ENCODE measurements at places on chromosomes 6 and 20. TPM values are rescaled to one million over a fixed set of nuclear protein-coding genes. Genes with fewer than 3 reads are reported as not detected.

Gene SASH1
- not detected for total RNA-seq

Gene RAD21L1
- 0.48 TPM for total RNA-seq

Gene CCN6
- not detected for total RNA-seq

Gene BICRAL
- 28.3 TPM for total RNA-seq

Gene ARMH2
- 2.2 TPM for total RNA-seq

Gene SEL1L2
- total RNA-seq, result not detected

Gene HEY2
- 0.11 TPM for total RNA-seq

Gene MRAP2
- total RNA-seq, result not detected

Gene SAMD3
- total RNA-seq, result 51.0 TPM

Gene CEP57L1
- 20.5 TPM for total RNA-seq

DNA sequence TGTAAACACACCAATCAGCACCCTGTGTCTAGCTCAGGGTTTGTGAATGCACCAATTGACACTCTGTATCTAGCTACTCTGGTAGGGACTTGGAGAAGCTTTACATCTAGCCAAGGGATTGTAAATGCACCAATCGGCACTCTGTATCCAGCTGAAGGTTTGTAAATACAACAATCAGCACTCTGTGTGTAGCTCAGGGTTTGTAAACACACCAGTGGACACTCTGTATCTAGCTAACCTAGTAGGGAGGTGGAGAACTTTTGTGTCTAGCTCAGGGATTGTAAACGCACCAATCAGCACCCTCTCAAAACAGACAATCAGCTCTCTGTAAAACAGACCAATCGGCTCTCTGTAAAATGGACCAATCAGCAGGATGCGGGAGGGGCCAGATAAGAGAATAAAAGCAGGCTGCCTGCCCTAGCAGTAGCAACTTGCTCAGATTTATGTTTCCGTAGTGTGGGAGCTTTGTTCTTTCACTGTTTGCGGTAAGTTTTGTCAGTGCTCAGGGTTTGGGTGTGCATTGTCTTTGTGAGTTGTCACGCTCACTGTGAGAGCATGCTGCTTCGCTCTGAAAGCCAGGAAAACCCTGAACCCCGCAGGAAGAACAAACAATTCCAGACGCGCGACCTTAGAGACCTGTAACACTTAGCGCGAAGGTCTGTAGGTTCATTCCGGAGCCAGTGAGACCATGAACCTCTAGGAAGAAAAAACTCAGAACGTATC is 37.0 kb downstream of the RIOK1 start:
- no peak for DNase-seq
- peaks cover 1% of the 10 kb centered on the region for H3K36me3 ChIP-seq
- peaks cover 3% of the 10 kb centered on the region for H3K4me1 ChIP-seq
- H3K27me3 ChIP-seq, result peaks cover 4% of the 10 kb centered on the region

- peaks cover 36% of the 10 kb centered on the region for H3K4me1 ChIP-seq
- peaks cover 78% of the 10 kb centered on the region for H3K27me3 ChIP-seq
- peak overlapping the region; percentile 51 for H3K27ac ChIP-seq
- DNase-seq, result no peak
- H3K4me3 ChIP-seq, result peak overlapping the region; percentile 83
These were observed 4.7 kb downstream of the LINC00237 start for GRCh38 chr20:21101453-21101931.

DNA sequence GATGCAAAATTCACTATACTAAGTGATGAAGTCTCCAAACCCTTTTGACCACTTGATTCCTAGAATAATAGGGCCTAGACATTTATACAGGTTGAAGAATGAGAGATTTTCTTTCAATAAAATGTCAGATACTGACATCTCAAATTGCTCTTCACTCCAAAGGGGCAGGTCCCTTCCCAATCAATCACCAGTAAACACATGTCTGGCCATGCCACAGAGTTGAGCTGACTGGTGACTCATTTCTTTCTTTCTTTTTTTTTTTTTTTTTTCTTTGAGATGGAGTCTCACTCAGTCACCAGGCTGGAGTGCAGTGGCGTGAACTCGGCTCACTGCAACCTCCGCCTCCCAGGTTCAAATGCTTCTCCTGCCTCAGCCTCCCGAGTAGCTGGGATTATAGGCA is 388.6 kb upstream of the BTBD3 start:
- no peak overlapping the region for H3K4me3 ChIP-seq
- no peak for DNase-seq
- no peak overlapping the region for H3K27ac ChIP-seq
- no peaks in the 10 kb centered on the region for H3K27me3 ChIP-seq
- no peaks in the 10 kb centered on the region for H3K4me1 ChIP-seq
- no peaks in the 10 kb centered on the region for H3K36me3 ChIP-seq

- H3K4me3 ChIP-seq, result no peak overlapping the region
- H3K36me3 ChIP-seq, result no peaks in the 10 kb centered on the region
- H3K27ac ChIP-seq, result no peak overlapping the region
- peaks cover 24% of the 10 kb centered on the region for H3K27me3 ChIP-seq
- DNase-seq, result no peak
These were observed 23.2 kb downstream of the CDH22 start for GRCh38 chr20:46285072-46285471.

- H3K27me3 ChIP-seq, result no peaks in the 10 kb centered on the region
- DNase-seq, result no peak
- H3K36me3 ChIP-seq, result peaks cover 7% of the 10 kb centered on the region
- no peak overlapping the region for H3K4me3 ChIP-seq
- H3K4me1 ChIP-seq, result peaks cover 1% of the 10 kb centered on the region
These were observed 271.6 kb downstream of the FARS2 start for GRCh38 chr6:5532941-5533340.

DNA sequence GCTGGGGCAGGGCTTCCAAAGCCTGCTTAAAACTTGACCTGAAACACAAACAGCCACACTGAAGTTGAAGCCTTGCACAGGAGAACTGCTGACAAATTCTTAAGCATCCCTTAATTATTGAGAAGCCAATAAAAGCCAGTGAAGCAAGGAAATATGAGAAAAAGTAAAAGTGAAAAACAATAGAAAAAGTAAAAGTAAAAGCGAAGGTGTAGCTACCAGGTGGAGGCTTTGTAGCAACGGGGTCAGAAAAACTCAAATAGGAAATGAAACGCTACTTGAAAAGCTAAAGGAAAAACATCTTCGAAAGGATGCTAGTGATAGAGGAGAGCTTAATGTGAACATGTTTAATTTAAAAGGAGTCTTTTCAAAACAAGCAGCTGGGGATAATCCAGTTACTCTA is 97.4 kb downstream of the IRF4 start:
- peak overlapping the region; percentile 75 for H3K4me3 ChIP-seq
- H3K27me3 ChIP-seq, result no peaks in the 10 kb centered on the region
- no peak for DNase-seq
- peak overlapping the region; percentile 91 for H3K27ac ChIP-seq
- H3K4me1 ChIP-seq, result peaks cover 64% of the 10 kb centered on the region
- peaks cover 25% of the 10 kb centered on the region for H3K36me3 ChIP-seq

DNA sequence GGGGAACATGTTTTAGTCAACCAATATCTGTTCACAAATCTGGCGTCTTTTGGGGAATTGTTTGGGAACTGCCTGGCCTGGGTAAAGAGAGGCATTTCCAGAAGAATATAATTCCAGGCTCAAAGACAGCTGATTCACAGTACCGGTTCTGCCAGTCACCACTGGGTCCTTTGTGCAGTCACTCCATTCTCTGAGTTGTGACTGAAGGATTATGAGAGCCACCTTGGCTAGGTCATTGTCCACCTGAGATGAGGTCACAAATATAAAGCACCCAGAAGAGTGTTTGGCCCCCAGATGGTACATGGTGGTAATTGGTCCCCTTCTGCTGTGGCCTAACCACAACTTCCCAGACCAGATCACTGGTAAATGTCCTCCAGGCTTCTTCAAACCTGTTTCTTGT is 121.0 kb upstream of the SPACA1 start:
- no peak for DNase-seq
- peaks cover 10% of the 10 kb centered on the region for H3K27me3 ChIP-seq
- H3K27ac ChIP-seq, result no peak overlapping the region
- H3K4me1 ChIP-seq, result peaks cover 2% of the 10 kb centered on the region
- no peak overlapping the region for H3K4me3 ChIP-seq

- H3K27ac ChIP-seq, result no peak overlapping the region
- no peaks in the 10 kb centered on the region for H3K27me3 ChIP-seq
- H3K4me1 ChIP-seq, result peaks cover 4% of the 10 kb centered on the region
- no peak overlapping the region for H3K4me3 ChIP-seq
- peaks cover 10% of the 10 kb centered on the region for H3K36me3 ChIP-seq
These were observed 13.4 kb downstream of the CDS2 start for GRCh38 chr20:5140195-5140594.

DNA sequence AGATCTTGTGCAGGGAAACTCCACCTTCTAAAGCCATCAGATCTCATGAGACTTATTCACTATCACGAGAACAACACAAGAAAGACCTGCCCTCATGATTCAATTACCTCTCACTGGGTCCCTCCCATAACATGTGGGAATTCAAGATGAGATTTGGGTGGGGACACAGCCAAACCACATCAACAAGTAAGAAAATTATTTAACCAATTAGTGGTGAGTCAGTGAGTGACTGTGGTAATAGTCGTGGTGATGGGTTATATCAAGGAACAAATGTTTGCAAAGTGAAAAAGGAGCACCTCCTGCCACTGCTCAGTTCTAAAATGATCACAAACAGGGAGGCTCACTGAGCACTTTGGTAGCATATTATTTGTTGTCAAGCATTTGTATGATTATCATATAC is 20.6 kb downstream of the EPM2A start:
- H3K27me3 ChIP-seq, result no peaks in the 10 kb centered on the region
- peaks cover 15% of the 10 kb centered on the region for H3K36me3 ChIP-seq
- no peak overlapping the region for H3K4me3 ChIP-seq
- DNase-seq, result no peak
- H3K4me1 ChIP-seq, result peaks cover 1% of the 10 kb centered on the region

DNA sequence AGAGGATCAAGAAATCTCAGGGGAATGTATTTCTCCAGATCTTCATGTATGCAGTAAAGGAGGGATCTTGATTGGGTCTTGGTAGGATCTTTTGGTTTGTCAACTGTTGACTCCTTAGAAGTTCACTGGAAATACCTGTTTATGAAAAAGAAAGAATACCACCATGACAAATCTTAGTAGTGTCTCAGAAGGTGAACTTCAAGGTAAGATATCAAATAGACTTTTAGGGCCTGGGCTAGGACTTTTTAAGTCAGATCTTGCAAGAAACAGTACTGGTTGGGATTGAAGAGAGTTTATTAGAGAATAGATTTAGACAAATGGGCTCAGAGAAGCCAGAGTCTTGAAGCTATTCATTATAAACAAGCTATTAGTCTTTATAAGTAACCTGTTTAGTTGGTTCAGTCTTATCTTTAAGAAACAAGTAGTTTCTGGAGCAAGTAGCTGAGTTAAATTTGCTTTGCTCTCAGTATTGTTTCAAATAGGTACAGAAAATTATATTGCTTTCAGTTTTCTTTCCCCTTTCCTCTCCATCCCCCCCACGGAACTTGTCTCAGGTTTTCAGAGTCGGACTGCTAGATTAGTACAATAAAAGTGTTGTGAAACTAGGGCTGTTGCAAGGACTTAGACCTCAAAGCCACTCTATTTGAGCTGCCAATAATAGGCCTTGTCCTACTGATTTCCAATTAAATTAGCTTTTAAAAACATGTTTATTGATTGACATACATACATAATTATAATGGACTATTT is 529.1 kb upstream of the CITED2 start:
- H3K4me1 ChIP-seq, result no peaks in the 10 kb centered on the region
- no peak for DNase-seq
- no peak overlapping the region for H3K4me3 ChIP-seq
- H3K36me3 ChIP-seq, result no peaks in the 10 kb centered on the region
- H3K27me3 ChIP-seq, result peaks cover 5% of the 10 kb centered on the region

GRCh38 chr6:35251949-35252348 is 7.6 kb upstream of the ZNF76 start:
- H3K27ac ChIP-seq, result no peak overlapping the region
- no peak for DNase-seq
- H3K4me1 ChIP-seq, result peaks cover 14% of the 10 kb centered on the region
- H3K36me3 ChIP-seq, result no peaks in the 10 kb centered on the region

GRCh38 chr6:11622156-11622555 is 84.6 kb downstream of the TMEM170B start:
- no peak overlapping the region for H3K27ac ChIP-seq
- DNase-seq, result no peak
- peaks cover 9% of the 10 kb centered on the region for H3K27me3 ChIP-seq
- no peaks in the 10 kb centered on the region for H3K36me3 ChIP-seq

DNA sequence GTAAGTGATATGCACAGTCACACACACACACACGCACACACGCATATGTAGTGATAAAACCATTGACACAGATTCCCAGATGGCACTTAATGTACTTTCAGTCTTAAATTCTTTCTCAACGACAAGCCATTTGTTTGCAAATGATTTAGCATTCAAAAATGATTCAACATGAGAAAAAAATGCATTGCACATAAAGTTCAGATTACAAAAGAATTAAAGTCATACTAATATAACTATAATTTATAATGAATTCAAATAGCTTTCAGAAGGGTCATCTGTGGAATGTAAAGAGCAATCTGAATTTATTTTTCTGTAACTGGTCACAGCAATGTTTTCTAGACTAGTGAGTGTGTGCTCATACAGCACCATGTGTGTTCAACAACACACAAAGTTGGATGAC is 521.6 kb upstream of the ZNF337 start:
- no peak overlapping the region for H3K27ac ChIP-seq
- H3K27me3 ChIP-seq, result peaks cover under 1% of the 10 kb centered on the region
- peaks cover 7% of the 10 kb centered on the region for H3K36me3 ChIP-seq
- H3K4me1 ChIP-seq, result no peaks in the 10 kb centered on the region
- DNase-seq, result no peak

DNA sequence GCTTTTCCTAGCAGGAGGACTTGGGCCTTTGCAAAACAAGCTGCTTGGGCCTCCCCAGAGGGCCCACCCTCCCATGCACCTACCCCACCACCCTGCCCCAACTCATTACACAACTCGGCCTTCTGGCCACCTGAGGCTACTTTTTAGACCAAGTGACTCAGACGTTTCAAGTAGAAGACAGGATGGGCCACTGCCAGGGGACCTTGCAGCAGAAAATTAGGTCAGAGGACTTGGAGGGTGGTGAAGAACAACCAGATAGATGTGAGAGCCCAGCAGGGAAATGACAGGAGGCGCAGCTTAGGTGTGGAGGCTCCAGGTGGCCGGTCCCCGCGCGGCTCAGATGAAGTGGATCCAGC is 1.4 kb downstream of the PPP1R3D start:
- peaks cover 35% of the 10 kb centered on the region for H3K4me1 ChIP-seq
- H3K27me3 ChIP-seq, result no peaks in the 10 kb centered on the region
- H3K27ac ChIP-seq, result peak overlapping the region; percentile 84
- no peak for DNase-seq
- peaks cover 15% of the 10 kb centered on the region for H3K36me3 ChIP-seq

DNA sequence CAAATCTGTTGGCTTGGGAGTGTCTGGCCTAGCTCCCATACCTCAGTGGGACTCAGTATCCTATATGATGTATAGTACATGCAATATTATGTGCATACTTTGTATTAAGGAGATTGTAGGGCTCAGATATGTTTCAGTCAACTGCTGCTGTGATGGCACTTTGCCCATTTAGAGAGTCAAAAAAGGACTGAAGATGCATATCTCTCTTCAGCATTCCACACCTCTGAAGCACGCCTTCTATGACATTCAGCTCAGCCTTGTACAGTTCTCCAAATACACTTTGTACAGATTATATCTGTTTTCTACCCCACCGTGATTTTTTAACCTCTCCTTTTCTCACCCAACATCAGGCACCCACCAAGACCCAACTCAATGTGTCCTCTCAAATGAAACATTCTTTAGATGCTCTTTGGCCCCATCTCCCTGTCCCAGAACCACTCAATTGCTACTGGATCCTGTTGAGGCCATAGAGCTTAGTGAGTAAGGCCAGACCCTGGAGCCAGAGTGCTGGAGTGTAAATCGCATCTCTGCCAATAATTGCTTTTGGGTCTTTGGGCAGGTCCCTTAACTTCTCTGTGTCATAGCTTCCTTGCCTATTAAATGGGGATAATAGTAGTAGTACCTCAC is 15.6 kb downstream of the ENPP1 start:
- DNase-seq, result no peak
- H3K4me3 ChIP-seq, result no peak overlapping the region
- H3K36me3 ChIP-seq, result no peaks in the 10 kb centered on the region
- no peaks in the 10 kb centered on the region for H3K4me1 ChIP-seq
- H3K27me3 ChIP-seq, result peaks cover 9% of the 10 kb centered on the region
- H3K27ac ChIP-seq, result no peak overlapping the region
